ENCODE measurements at places on chromosomes 11 and 22.

DNA sequence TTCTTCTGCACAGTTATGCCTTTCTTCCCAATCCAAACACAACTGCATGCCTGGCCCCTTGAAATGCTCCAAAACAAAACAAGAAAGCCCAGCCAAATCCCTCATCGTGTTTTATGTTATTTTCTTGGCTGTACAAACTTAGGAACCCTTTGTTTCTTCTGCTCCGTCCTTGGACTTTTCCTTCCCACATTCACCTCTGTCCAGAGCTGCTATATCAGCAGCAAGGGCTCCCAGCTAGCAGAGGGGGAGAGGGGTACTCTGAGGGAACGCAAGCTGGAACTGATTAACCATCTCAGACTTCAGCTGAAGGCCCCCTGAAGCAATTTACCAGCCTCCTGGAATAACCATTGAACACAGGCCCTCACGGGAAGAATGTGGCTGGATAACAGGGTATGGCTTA, 214.7 kb downstream of the TENM4 start:
- no peak for DNase-seq

- no peak for DNase-seq
Observed at GRCh38 chr11:117179048-117179999, 781 bp downstream of the SIDT2 start.

DNA sequence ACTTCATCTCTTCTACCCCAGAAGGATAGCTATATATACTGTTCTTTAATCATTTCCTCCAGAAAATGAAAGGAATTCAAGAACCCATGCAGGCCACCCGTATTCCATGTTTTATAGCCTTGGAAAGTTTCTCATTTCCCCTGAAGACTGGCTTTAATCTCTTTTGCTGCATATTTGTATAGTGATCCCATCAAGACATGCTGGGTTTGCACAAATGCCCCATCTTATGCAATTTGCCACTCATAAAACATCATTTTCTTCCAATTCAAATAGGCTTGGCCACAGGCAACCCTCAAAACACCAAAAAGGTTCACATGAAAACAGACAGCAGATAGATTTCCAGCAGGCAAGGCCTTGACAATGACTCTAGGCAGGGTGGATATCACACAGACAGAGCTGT, 28.3 kb upstream of the APOA1 start:
- DNase-seq: no peak

GRCh38 chr22:29820961-29821290, 17.1 kb downstream of the ASCC2 start:
- no peak for DNase-seq

Measured in DMS 273 treated with DMSO at 0.1 percent for 48 hours (cell line).